CD4-positive, alpha-beta T cell treated with Interleukin-15 for 1 hour (primary cell): ENCODE measurements at places on chromosomes 3 and 15.

DNA sequence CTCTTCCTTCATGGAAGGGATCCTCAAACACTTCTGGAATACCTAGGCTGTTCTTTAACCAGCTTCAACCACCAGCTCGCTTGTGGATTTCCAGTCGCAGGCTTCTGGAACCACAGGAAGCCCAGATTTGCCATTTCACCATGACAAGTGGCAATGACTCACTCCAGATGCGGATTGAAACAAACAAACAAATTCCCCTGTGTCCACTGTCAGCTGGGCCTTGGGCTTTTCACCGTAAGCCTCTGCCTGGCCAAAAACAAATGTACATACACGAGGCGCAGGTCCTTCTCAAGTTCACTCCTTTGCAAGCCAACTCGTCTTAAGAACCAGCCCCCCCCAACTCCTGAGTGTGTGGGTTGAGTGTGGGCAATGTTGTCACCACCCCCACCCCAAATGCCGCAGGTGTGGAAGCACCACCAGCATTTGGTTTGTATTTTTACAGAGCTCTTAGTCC, 8.8 kb downstream of the BCL6 start:
- peak; percentile 40 for DNase-seq

DNA sequence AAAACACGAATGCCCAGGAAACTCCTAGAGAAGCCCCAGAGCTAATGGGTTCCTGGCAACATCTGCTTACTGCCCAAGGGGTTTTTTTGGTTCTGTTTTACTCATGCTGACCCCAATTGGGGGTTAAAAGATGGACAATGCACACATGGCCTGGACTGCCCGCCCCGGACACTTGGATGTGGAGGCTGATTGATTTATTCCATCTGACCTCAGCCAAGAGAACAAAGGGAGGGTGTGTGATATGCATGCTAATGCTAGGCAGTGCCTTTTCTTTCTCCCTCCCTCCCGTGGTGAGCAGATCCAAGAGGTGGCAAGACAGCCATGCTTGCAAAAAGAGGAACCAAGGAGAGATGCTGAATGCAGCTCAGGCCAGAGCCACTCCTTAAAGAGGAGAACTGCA, 3.3 kb upstream of the LRTM1 start:
- DNase-seq: no peak

GRCh38 chr15:99981191-99981647, 248.0 kb upstream of the LYSMD4 start:
- DNase-seq: no peak

DNA sequence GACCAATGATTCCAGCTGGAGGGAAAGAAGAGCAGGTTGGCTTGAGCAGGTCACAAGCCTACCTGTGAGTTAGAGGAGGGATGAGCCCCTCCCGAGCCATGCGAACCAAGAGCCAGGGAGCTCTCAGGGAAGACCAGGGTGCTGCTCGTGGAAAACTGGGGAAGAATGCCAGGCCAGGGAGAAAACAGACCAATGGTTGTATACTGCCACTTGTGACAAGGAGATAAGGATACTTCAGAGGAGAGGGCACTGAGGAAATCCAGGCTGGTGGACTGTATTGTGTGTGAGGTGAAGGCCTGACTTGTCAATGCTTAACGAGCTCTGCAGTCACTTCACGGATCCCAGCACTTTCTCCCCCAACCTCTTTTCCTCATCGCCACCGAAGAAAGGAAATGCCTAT, 177.7 kb downstream of the SSR3 start:
- DNase-seq: no peak

GRCh38 chr3:192851821-192852372, 65.8 kb downstream of the MB21D2 start:
- peak; percentile 54 for DNase-seq

DNA sequence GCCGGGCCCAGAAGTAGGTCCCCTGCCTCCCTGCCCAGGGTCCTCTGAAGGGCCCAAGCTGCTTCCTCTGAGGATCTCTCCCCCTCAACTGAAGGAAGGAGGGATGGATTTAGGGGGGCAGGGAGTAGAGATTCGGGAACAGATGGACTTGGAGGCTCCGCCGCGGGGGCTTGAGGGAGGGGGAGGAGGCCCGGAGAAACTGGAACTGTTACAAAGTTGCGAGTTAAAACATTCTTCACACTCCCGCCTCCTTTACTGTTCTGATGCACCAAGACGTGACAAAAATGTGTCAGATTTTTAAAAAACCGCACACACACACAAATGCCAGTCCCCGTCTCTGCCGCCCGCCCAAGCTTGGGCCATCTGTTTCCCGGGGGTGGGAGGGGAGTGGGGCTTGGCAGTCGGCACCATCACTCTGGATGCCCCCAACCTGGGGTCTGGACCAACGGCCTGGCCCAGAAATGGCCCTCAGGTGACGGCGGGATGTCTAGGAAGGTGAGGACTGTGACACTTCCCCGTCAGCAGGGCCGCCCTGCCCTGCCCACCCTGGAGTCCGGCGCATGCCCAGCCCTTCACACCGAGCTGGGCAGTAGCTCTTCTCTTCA, 25.0 kb upstream of the LINGO1 start:
- DNase-seq: no peak

DNA sequence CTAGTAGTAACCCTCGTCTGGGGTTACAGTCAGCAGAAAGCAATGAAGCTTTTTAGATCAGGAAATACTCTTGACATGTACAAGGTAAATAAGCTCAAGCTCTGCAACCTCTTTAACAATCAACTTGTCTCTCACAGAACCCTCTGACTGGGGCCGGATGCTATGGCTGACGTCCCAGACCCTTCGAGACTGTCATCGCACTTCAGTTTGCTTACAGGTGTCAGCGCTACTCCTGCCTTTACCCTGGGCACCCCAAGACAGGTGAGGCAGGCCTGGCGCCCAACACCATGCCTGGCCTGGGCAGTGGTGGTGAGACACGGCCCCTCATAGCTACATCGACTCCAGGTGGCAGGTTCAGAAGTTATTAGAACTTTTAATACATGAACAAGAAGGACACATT, 30.6 kb downstream of the LRRFIP2 start:
- no peak for DNase-seq

DNA sequence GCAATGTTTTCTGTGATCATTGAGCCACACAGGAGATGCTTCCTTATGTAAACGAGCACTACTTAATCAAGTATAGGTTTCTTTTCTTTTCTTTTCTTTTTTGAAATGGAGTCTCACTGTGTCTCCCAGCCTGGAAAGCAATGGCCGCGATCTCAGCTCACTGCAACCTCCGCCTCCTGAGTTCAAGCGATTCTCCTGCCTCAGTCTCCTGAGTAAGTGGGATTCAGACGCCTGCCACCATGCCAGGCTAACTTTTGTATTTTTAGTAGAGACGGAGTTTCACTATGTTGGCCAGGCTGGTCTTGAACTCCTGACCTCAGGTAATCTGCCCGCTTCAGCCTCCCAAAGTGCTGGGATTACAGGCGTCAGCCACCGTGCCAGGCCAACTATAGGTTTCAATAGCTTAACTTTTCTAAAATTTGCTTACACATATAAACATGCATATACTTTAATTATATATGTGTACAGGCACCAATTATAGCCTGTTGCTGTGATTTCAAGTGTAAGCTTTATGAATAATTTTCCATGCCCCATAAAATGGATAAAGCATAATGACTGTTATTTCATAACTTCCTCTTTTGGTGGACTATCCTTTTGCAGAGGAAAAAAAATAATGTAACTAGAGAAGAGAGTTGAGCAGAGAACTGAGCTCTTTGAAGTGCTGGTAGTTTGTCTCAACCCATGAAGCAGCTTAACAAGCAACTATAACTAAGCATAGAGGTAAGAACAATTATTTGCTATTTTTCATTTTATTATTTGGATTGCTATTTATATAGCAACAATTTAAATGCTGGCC, 24.8 kb upstream of the MBNL1 start:
- no peak for DNase-seq

DNA sequence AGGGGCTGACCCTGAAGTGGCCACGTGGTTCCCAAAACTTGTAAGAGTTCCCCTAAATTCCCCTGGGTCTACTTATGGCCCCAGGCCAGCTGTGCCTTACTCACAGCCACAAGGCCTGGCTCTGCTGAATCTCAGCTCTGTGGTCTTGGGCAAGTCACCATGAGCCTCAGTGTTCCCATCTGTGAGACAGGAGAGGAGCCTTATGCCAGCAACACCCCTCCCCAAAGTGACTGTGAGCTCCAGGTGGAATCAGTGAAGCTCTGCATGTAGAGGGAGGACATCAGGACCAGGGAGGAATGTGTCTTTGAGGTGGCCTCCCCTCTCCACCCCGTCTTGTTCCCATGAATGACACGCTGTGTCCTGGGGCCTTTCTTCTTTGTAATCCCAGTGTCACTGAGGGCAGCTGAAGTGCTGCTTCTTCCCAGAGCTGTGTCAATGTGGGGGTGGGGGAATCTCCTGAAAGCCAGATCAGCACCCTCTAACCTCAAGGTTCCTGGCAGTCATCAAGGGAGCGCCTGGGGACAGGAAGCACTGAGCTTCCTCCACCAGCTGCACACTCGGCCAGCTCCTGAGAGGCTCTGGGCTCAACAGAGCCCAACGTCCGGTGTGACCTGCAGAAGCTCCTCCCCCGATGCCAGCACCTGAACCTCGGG, 258.9 kb downstream of the UACA start:
- DNase-seq: peak; percentile 63

DNA sequence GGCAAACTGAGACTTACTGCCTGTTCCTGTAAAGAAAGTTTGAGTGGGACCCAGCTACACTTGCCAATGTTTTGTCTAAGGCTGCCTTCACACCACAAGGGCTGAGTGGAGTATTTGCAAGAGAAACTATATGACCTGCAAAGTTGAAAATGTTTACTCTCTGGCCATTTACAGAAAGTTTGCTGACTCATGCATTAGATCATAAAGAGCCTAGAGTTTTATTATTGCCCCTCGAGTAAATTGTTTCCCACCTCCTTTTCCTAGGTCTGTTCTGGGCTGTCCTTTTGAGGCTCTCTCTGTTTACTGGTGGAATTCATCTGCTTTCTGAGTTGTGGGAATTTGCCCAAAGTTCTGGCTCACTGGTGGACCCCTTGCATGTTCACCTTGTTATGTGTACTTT, 6.7 kb upstream of the PROK2 start:
- DNase-seq: no peak

- no peak for DNase-seq
Observed at GRCh38 chr3:133797396-133798105, 8.1 kb upstream of the SRPRB start.

DNA sequence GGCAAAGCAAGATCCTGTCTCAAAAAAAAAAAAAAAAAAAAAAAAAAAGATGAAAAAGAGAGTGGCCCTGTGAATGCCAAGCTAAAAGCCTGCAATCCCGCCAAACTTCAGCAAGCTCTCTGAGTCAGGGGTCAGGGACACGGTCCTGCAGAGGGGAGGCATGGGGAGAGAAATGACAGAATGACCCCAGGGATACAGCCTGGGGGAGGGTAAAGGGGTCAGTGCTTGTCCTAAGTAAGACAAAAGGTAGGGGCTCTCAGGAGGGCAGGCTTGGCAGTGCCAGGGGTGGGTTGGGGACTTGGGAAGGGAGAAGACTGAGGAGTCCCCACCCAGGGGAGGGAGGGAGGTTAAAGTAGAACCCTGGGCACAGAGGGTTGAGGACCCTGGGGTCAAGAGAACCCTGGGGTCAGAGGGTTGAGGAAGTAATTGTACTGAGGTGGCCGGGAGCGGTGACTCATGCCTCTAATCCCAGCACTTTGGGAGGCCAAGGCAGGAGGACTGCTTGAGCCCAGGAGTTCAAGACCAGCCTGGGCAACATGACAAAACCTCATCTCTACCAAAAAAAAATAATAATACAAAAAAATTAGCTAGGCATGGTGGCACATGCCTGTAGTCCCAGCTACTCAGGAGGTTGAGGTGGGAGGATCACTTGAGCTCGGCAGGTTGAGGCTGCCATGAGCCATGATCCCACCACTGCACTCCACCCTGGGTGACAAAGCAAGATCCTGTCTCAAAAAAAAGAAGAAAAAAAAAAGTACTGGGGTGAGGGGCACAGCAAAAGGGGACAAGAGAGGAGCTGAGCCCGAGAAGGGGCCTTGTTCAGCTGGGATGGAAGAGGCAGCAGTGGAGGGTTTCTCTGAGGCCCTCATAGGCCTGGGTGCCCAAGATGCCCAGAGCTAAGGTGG, 5.2 kb upstream of the SEMA3B start:
- no peak for DNase-seq

DNA sequence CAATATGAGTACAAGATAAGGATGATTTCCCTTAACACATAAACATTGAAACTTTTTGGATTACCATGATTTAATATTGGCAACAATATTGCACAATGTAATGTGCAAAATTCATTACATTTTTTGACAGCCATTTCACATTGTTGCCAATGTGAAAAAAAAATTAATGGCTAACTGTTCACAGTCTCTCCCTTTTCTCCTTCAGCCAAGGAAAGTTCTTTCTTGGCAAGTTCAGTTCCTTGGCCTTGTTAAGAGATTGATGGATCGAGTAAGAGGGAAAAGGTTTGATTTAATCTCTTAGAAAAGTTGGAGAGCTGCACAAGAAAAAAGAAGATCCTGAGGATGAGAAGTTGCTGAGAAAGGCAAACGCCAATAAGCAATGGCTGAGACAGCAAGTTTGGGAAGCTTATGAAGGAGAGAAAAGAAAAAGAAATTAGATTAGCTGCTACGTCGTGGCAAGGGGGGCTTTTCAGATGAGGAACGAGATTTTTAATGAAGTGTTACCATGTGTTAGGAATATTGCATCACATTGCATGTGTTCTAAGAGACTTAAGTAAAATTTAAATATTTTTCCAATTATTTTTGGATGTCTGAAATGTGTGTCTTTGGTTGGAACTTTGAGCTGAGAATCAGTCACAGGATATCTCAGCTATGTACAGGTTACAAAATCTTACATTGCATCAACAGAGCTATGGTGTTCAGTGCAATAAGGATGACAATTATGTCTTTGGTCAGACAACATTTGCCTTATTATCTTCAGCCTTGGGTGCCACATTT, 61.4 kb upstream of the ZNF280D start:
- DNase-seq: no peak

- no peak for DNase-seq
Observed at GRCh38 chr3:42988097-42988496, 9.0 kb downstream of the GASK1A start.

GRCh38 chr3:126419886-126420786, 25.4 kb downstream of the CFAP100 start:
- no peak for DNase-seq
